ENCODE measurements at places on chromosomes 5 and 9.

GRCh38 chr5:28473531-28474107 is 1435.2 kb upstream of the CDH9 start:
- DNase-seq = no peak

DNA sequence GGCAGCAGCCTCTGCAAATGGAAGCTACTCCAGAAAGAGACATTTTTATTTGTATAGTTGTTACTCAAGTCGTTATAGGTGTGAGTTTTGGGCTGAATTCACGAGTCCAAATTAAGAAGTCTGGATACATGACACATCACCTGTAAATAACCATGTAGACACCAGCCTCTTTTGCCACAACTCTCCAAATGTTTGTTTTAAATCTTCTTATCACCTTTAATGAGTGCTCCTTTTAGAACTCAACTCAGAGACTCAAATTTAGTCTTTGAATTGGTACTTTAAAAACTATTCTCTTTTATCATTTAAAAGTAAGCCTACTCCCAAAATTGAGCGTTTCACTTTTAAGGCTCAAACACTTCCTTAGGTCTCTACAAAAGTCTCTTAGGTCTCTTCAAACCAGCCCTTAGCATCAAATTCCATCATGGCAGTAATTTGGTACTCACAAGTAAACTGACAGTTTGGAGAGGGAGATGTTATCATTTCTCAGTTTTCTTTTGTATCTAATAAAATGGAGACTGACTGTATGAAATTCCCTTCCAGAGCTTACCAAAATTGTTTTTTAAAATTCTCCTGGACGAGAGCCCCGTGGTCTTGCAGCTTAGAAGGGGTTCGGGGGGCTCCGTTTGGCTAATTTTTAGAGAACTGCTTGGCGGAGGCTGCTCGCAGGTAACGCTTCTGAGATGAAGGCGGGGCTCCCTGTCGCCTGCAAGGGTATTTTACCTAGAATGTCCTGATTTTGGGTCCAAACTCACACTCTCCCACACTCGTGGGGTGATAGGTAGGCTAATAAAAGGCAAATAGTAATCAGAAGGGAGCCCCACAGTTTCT is 194.6 kb downstream of the MEF2C start:
- no peak for DNase-seq

GRCh38 chr5:128274441-128274840 is 190.9 kb downstream of the SLC12A2 start:
- DNase-seq = no peak

DNA sequence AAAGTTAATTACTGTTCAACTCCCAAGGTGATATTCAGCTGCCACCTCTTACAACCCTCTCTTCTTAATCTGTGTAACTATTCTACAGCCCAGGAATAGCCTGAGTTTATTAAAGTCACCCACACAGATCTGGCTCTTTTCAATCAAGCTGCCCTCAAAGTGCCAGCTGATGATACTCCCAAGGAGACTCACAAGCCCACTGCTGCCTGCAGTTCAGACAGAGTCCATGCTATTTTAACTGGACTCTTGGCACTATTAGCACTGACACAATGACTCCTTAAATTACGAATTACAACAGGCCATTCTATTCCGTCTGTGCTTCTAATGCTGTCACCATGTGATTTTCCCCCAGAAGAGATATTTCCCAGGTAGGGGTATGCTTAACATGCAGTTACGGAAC is 26.3 kb downstream of the REEP5 start:
- no peak for DNase-seq

GRCh38 chr5:172370648-172371545 is 83.4 kb downstream of the SH3PXD2B start:
- DNase-seq = peak; percentile 66

GRCh38 chr9:108863891-108864290 is 1.8 kb downstream of the ACTL7A start:
- no peak for DNase-seq

DNA sequence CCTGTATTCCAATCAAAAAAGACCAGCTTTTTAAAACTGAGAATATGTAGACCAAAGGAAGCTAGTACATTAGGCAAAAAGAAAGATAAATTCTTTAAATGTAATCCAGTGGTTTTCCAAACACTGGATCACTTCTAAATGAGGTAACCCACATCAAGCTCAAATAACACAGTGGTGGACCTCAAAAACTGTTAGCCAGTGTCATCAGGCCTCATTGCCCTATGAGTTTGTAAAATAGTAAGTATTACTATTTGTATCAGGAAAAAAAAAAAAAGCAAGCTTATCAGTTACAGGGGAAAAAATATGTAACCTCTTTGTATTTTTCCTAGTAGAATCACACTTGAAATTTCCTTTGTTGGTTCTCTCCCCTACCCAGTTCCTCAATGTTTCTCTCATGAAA is 6.7 kb downstream of the MTX3 start:
- DNase-seq = no peak

DNA sequence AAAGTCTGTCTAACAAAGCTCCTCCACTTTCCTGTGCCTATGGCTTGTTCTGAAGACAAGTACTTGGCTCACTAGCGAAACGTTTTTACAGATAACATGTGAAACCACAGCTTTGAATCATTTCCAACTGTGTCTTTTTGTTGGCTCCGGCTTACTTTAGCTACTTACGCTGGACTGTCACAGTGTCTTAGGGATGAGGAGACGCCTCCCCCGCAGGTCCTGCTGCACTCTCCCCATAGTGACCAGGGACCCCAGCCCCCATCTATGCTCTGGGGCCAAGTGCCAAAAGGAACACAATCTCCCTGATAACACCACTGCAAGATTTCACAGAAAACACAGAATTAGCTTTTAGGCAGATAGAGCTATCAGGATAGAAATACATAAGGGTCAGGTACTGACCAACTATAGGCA is 219.1 kb downstream of the ADAMTS6 start:
- DNase-seq = no peak

GRCh38 chr5:153276151-153276550 is 214.3 kb upstream of the GRIA1 start:
- peak; percentile 55 for DNase-seq

GRCh38 chr9:88230612-88231011 is 92.3 kb upstream of the SPATA31C2 start:
- no peak for DNase-seq

- no peak for DNase-seq
Measured at GRCh38 chr9:96136992-96137670, 164.8 kb downstream of the HSD17B3 start.

- DNase-seq = no peak
Measured at GRCh38 chr5:171158581-171158980, 150.5 kb upstream of the TLX3 start.

GRCh38 chr9:71780953-71781352 is 12.6 kb upstream of the CEMIP2 start:
- no peak for DNase-seq

GRCh38 chr5:14728459-14728938 is 64.0 kb downstream of the OTULIN start:
- no peak for DNase-seq

DNA sequence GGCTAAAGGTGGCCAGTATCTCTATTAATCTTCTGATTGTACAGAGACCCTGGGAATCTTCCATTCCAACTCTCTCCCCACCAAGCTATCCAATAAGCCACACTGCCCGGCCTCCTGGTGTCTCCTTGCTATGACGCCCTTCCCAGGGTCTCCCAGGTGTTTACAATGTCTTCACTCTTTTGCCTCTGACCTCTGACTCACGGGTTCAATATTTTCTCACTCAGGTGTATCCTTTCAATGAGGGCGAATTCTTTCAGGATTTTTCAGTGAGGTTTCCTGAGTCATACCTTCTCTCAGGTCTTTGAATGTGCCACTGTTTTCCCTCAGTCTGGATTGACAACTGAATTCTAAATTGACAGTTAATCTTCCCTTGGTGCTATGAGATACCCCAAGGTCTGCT is 53.7 kb upstream of the IRX4 start:
- DNase-seq = no peak

DNA sequence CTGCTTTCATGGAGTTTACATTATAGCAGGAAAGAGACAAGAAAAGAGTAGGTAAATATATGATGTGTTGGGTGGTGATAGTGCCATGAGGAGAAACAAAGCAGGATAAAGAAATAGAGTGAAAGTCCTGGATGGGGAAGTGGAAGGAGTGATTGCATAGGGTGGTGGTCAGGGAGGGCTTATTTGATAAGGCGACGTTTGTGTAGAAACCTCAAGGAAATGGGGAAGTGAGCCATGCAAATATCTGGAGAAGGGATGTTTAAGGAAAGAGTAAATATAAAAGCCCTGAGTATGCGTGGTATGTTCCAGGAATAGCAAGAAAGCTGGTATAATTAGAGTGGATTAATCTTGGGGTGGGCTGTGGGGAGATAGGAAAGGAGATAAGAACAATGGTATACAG is 134.7 kb upstream of the SV2C start:
- DNase-seq = no peak

DNA sequence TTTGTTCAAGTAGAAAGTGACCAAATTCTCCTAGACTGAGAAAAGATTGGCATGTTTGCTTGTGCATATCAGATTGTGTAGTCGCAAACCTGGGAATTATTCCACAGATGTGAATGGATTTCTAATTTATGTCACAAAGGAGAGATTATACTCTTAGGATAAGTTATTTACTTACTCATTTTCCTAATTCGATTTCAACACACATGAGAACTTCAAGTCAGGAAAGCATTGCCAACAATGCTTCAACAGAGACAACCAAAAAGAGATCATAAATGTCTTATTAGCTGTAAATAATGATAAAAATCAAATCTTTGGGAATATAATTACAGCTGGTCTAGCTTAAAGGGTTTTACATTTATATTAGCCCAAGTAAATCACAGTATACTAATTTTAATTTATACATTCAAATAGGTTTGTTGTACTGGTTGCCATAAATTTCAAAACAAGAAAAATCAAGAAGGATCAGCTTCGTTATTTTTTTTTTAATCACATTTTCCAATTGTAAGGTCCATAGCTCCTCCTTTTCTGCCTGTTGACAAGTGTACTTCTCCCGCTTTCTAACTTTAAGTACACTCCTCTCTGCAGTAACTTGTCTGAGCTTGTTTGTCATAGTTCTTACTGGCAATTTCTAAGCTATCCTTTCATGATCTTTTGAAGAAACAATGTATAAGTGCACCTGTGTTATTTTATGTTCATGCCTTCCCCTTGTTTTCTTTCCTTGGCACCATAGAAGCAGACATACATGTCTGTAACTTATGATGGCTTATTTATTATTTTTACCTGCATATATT is 246.6 kb downstream of the DEPDC1B start:
- no peak for DNase-seq

DNA sequence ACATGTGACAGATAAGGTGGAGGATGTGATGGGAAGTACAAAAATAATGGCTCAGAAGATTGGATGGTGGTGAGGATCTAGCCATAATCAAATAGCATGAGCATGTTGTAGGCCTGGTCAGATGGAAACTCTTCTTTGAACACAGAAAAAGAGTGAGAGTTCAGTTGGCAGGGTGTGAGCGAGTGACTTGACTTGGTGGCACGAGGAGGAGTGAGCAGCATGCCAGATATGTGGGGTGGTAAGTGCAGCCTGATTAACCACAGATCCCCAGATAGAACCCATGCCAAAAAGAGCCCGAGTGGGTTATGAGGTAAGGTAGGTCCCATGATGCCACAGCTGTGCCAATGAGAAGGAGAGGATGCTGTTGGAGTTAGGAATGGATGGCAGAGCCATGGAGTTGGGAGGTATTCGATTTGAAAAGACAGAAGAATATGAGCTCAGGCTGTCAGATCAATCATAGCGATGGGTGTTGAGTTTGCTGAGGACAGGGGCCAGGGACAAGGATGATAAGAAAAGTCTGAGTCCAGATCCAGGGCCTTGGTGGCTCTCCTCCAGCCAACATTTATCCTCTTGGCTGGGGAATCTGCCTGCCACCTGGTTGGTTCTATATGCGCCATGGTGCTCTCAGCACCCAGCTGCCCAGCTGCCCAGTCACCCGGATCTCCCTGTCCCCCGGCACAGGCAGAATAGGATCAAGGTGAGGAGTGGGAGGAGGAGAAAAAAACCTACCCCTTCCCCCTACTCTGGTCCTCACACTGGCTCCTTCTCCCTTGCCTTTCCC is 16.5 kb downstream of the GARNL3 start:
- no peak for DNase-seq

DNA sequence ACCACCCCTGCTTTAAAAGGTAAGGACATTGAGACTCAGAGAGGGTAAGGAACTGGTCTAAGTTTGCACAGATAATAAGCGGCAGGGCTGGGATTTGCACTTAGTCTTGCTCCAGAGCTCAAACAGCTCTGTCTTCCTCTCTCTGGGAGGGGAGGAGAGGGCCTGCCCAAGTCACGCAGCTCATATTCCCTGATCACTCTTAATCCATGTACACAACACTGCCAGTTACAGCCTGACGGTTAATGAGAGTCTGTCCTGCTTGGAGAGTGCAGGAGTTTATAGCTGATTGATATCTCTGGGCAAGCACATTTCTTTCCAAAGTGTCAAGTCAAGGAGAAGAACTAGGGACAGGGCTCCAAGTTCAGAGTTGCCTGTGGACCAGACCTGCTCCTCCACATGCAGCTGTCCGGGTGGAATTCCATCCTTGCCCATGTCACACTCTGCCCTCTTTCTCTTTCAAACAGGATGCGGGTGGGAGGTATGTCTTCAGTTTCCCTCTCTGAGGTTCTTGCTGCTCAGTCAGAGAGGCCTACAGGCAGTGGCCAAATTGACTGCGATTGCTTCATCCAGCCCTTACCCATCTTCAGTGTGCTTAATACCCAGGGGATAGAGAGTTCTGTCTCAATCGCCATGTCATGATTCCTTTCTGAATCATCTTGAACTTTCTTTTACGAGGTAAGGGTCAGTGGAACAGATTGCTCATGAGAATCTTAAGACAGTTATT is 54.5 kb downstream of the GALNT12 start:
- no peak for DNase-seq

DNA sequence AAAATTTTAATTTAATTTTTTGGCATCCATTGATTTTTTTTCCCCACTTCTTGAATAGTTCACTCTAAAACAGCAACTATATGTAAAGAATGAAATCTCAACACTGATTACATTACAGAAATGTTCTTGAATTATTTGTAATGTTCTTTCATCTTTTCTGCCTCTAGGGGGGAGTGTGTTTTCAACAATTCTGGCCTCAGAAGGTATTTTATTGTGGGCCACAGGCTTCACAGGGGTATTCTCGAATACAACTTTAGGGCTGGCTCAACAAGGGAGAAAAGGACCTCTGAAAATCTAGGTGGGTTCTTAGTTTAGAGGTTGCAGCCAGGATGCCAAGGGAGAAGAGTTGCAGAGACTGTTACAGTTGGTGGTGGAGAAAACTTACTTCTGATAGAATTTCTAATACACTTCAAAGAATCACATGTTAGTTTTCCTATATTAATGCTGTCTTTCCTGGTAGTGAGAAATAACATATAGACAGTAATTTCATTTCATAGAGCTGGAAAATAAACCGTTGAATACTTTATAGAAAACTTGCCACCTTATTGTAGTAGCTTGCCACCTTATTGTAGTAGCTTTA is 3.6 kb upstream of the NPR3 start:
- DNase-seq = no peak

GRCh38 chr5:14145435-14146334 is 2.5 kb downstream of the TRIO start:
- no peak for DNase-seq

- DNase-seq = no peak
Measured at GRCh38 chr9:133855802-133856521, 117.8 kb upstream of the SARDH start.

All from DND-41 (cell line).